ENCODE measurements at places on chromosomes 3 and 15.

GRCh38 chr3:158809642-158810041 lies 7.8 kb downstream of the MFSD1 start:
- DNase-seq = no peak

DNA sequence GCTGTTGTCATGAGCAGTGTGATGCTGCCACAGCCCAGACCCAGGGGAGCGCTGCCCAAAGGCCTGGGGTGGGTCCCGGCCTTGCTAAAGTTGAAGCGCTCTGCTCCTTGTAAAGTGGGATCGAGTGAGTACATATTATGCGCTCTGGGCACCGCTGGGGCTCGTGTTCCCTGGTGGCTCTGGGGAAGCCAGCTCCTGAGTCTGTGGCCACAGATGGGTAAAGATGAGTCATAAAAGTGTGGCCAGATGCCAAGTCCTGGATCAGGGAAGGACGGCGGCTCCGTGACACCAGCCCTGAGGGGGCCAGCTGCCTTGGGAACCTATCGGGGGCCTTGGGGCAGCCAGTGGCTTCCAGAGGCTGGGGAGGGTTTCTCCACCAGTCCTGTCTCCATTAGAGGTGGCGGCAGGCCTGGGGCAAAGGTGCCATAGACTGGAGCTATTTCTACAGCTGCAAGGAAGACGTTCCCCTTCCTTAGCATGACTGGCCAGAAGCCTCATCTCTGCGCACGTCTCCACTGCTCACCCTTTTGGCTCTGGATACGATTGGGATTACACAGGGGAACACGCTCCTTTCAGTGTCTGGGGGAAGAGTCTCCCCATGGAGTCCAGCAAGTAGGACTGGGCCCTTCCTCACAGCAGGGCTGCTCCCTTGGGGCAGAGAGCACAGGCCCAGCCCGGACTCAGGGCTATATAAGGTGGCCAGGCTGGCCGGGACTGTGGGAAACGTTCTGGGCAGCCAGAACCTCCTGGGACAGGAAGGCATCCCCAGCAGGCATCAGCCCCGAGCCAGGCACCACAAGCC lies 1.2 kb upstream of the ITIH4 start:
- DNase-seq = no peak

GRCh38 chr15:60525341-60526039 lies 46.5 kb upstream of the ICE2 start:
- DNase-seq = no peak

- peak; percentile 82 for DNase-seq
Observed at GRCh38 chr3:101936419-101937356, 87.4 kb downstream of the NFKBIZ start.

- DNase-seq = no peak
Observed at GRCh38 chr15:74868059-74868458, 5.1 kb downstream of the SCAMP2 start.

GRCh38 chr15:39846108-39846507 lies 63.5 kb upstream of the FSIP1 start:
- no peak for DNase-seq

- DNase-seq = no peak
Observed at GRCh38 chr15:70742928-70743327, 20.4 kb downstream of the UACA start.

DNA sequence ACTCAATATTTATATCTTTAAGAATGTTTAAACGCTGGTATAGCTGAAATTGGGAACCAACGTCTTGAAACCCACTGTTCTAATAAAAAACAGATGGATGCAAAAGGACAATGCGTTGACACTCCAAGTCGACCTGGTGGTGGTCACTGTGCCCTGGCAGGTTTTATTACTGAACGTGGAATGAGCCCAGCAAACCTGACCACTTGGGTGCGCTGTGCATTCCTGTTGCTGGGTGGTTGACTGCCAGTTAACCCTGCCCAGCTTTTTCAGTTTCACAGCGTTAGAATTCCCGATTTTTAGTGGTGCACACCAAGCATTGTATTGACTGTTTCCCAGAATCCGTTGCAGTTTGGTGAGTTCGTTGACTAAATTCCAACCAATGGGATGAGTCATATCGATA lies 384.4 kb downstream of the OCA2 start:
- DNase-seq = no peak

DNA sequence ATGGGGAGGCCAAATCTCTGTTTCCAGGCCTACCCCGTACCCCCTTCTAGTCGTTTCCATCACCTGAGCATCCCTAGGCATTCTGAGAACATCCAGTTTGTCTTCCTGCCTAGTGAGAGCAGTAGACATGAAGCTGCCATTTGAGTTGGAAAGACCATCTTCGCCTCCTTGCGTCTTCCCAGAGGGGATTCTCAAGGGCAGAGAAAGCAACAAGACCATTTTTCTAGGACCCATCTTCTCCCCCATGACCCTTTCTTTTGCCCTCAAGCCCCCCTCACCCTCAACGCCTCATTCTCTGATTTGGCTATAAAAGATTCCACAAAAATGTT lies 148.7 kb upstream of the BHLHE40 start:
- no peak for DNase-seq

DNA sequence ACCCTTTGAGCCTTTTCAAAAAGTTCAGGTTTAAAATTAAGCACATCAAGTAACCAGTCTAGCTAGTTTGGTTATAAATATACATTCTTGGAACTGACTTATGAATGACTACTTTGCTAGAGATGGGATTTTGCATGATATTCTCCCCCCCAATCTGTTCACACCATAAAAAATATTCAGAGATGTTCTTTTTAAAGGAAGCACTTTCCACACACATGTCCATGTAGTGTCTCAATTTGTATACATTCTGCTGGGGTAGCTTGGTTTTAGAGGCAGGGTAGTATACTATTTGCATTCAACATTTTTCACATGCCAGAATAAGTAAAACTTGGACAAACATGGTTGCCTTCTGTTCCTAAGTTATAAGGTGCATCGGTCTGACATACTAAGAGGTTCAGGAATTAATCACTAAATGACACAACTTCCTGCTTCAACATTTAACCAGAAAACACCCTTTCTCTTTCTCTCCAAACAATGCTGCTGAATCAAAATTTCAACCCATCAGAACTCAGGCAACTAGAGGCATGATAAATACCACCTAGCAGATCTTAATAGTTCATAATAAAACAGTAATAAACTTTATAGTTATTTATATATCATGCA lies 57.0 kb downstream of the SUMF1 start:
- DNase-seq = no peak

- DNase-seq = peak; percentile 88
Observed at GRCh38 chr3:186057594-186057993, 51.3 kb downstream of the ETV5 start.

- DNase-seq = no peak
Observed at GRCh38 chr3:48528048-48528447, 24.1 kb upstream of the SHISA5 start.

DNA sequence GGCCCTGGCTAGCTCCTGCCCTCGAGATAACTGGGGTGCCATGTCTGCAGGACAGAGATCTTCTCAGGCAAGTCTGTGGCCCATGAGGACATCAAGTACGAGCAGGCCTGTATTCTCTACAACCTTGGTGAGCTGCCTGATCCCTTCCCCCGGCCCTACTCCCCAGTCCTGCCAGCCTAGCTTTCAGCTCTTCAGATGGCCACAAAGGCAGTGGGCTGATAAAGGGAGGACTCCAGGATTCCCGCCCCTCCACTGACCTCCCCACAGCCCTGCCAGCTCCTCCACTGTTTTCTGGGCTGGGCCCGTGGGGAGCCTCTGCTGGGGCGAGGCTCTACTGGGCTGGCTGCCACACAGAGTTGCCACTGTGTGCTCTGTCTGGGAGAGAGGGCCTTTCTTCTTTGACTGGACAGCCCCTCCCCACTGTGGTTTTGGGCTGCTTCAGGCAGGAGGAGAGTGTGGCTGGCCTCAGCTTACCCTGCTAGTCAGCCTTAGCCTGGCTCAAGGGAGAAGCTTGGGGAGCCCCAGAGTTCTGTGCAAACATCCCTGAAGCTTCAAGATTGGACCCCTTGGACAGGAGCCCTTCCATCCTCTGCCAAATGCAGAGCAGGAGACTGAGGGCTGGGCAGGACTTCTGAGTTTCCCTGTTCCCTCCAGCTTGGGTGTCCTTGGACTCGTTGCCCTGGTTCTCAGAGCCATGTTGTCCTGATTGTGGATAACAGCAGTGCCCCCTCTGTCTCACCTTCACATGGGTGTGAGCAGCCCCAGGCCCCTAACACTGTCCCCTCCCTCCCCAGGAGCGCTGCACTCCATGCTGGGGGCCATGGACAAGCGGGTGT lies 24.4 kb downstream of the PTPN23 start:
- no peak for DNase-seq

- DNase-seq = no peak
Observed at GRCh38 chr15:100705841-100706240, 103.5 kb downstream of the ASB7 start.

- no peak for DNase-seq
Observed at GRCh38 chr3:153431076-153431475, 269.1 kb downstream of the RAP2B start.

GRCh38 chr3:172294223-172294806 lies 153.9 kb downstream of the GHSR start:
- DNase-seq = no peak

- DNase-seq = no peak
Observed at GRCh38 chr3:171829841-171830517, 13.2 kb upstream of the TMEM212 start.

DNA sequence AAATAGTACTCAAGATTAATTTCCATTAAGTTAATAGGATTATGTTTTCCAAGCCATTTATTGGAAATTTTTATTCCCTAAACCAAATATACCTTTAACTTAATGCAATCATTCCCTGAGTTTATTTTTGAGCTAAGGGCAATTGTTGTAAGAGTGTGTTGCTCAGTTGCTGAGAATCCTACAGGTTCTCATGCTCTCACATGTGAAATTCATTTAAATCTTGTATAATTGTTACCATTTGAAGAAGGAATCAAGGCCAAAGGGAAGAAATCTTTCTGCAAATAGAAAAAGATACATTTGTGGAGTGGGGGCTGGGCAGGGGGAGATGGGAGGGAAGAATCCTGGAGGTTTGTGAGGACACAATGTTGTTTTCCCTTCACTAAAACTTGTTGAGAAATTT lies 202.7 kb upstream of the STRIT1 start:
- no peak for DNase-seq

- no peak for DNase-seq
Observed at GRCh38 chr15:20344601-20345400, 196.8 kb downstream of the GOLGA6L6 start.

DNA sequence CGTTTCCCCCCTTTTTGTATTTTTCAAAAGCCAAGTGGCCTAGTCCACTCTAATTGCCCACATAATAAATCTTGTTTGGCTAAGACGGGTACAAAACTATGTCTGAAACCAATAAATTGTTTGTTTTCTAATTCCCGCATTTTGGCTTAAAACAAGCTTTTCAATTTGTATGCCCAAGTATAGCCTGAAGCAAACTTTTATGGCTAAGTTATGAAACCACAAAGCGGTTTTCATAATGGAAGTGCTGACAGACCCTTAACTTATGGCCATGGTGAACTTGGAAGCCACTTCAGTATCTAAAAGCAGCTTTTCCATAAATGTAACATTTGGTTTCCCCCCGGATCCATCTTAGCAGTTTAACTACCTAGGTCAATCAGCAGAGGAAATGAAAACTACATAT lies 29.9 kb upstream of the POLR2M start:
- DNase-seq = no peak

- no peak for DNase-seq
Observed at GRCh38 chr15:27601239-27601960, 497.7 kb downstream of the OCA2 start.

- no peak for DNase-seq
Observed at GRCh38 chr3:29283231-29284119, 2.6 kb downstream of the RBMS3 start.

- DNase-seq = no peak
Observed at GRCh38 chr15:42602501-42602900, 27.1 kb downstream of the STARD9 start.

GRCh38 chr15:70152070-70152480 lies 54.4 kb upstream of the TLE3 start:
- DNase-seq = peak; percentile 22

- DNase-seq = no peak
Observed at GRCh38 chr15:65361708-65362459, 15.9 kb downstream of the IGDCC3 start.

GRCh38 chr3:182935803-182936202 lies 44.5 kb downstream of the DCUN1D1 start:
- no peak for DNase-seq

DNA sequence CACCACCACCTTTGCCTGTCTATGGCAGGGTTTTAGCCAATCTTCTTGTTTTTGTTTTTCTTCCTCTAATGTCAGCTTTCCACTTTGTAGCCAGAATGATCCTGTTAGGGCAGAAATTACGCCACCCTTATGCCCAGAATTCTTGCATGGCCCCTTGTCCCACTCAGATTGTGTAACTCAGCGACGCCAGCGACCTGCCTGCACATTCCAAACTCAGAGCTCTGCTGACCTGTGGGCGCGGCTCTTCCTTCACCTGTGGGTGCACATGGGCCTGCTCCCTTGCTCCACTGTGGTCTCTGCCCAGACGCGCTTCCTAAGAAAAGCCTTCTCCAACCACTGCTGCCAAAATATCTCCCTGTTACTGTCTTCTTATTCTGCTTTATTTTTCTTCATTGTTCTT lies 45.0 kb downstream of the MED12L start:
- no peak for DNase-seq
